ENCODE measurements at places on chromosomes 4 and X. TPM values are rescaled to one million over a fixed set of nuclear protein-coding genes. Genes with fewer than 3 reads are reported as not detected.
A peak's percentile ranks its signal among the peaks of the same experiment; 100 is the strongest.

- H3K27me3 ChIP-seq = no peaks in the 10 kb centered on the region
- no peaks in the 10 kb centered on the region for H3K4me1 ChIP-seq
- DNase-seq = no peak
- H3K4me3 ChIP-seq = no peak overlapping the region
- no peaks in the 10 kb centered on the region for H3K36me3 ChIP-seq
Measured at GRCh38 chrX:131577999-131578734, 34.3 kb downstream of the OR13H1 start.

Gene RAB9B
- total RNA-seq = 0.89 TPM

DNA sequence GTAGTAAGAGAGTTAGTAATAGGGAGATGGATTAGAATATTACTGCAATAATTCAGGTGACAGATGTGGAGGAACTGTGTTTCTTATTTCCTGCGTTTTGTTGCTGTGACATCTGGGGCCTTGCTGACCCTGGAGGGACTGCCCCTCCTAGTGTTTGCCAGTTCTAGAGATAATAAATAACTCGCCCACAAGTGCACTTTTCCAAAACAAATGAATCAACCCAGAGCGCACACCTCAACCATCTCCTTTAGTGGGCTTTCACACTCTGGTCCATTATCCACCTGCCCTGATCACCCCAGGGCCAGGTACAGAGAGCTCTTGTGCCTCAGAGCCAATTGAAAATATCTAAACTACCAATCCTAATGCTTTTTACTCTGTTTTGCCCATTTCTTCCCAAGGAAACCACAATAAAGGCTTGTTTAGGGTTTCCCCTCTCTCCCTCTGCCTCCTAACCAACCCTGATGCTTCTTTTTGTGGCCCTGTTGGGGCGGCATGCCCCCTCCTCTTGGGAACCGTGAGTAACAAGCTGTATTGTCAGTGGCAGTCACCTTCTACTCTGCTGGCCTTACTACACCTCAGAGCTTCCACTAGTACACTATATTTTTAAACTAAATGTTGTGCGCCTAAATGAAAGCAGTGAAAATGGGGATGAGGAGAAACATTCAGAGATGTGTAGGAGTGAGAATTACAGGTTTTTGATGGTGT lies 270.5 kb downstream of the TENM3 start:
- no peak overlapping the region for H3K27ac ChIP-seq
- no peak for DNase-seq
- H3K36me3 ChIP-seq = no peaks in the 10 kb centered on the region
- H3K4me3 ChIP-seq = no peak overlapping the region
- H3K27me3 ChIP-seq = no peaks in the 10 kb centered on the region

DNA sequence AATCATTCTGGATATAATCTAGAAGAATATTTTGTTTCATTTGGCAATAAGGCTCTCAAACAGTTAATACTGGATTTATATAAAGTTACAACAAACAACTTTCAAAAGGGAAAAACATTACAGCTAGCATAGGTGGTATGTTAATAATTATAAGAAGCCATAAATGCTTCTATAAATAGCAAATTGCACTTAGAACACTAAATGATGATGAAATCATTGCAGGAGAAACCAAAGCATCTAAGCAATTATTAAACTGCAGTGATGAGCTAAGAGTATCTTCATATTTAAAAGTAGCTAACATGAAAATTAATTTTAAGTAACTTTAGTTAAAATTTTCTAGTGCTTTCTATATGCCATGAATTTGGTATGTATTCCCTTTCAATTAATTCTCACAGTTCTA lies 189.5 kb downstream of the CENPC start:
- H3K36me3 ChIP-seq = no peaks in the 10 kb centered on the region
- no peak overlapping the region for H3K4me3 ChIP-seq

Gene ANXA3
- total RNA-seq = 1.1 TPM

Gene TSC22D3
- total RNA-seq = 49.0 TPM

GRCh38 chr4:118983293-118983692 lies 94.6 kb downstream of the SYNPO2 start:
- no peaks in the 10 kb centered on the region for H3K36me3 ChIP-seq
- peaks cover 33% of the 10 kb centered on the region for H3K4me1 ChIP-seq
- DNase-seq = no peak
- H3K27ac ChIP-seq = no peak overlapping the region
- H3K27me3 ChIP-seq = no peaks in the 10 kb centered on the region
- H3K4me3 ChIP-seq = no peak overlapping the region

DNA sequence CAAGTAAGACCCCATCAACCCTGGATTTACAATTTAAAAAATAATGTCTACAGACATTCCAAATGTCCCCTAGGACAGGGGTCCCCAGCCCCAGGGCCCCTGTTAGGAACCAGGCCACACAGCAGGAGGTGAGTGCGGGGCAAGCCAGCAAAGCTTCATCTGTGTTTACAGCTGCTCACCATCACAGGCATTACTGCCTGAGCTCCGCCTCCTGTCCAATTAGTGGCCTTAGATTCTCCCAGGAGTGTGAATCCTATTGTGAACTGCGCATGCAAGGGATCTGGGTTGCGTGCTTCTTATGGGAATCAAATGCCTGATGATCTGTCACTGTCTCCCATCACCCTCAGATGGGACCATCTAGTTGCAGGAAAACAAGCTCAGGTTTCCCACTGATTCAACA lies 146.1 kb downstream of the ATP10D start:
- H3K4me1 ChIP-seq = no peaks in the 10 kb centered on the region
- no peak overlapping the region for H3K27ac ChIP-seq
- H3K36me3 ChIP-seq = no peaks in the 10 kb centered on the region
- no peak overlapping the region for H3K4me3 ChIP-seq

DNA sequence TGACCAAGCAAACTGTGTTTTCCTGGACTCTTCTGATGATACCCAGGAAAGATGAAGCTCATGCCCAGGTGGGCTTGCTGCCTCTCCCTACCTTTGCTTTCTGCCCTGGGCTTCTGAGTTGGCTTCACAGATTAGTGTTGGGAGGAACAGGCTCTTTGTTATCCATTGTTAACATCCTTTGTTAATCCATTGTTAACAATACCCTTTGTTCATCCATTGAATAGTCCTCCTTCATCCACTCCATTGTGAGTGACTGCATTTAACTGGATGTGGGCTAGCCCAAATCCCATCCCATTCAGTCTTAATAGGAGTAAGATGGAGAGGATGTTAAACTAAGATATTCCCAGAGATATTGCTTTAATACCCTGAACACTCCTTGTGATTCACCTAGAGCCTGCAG lies 199.0 kb upstream of the LNX1 start:
- no peaks in the 10 kb centered on the region for H3K27me3 ChIP-seq
- H3K4me1 ChIP-seq = peaks cover 12% of the 10 kb centered on the region
- DNase-seq = no peak
- no peak overlapping the region for H3K4me3 ChIP-seq
- H3K27ac ChIP-seq = no peak overlapping the region

Gene OTUD6A
- not detected for total RNA-seq

Gene SYN1
- total RNA-seq = not detected

Gene SAGE1
- not detected for total RNA-seq

Gene CDKN2AIP
- 18.7 TPM for total RNA-seq

Gene CTAG2
- not detected for total RNA-seq

DNA sequence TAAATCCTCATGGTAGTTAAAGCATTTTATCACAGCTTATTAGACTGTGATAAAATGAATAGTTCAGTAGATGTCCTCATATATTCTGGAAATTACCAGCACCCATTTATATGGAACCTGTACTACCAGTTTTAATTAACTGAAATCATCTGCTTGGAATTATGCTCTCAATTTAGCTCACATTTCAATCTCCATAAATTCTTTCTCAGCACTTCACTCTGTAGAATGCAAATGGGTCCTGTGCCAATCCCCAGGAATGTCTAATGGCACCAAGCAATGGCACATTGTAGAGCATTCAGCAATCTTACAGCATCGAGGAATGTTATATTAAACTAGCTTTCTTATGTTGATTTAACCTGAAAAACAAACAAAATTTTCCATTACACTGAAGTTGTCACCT lies 355.1 kb downstream of the PDHA2 start:
- H3K4me1 ChIP-seq = no peaks in the 10 kb centered on the region
- no peaks in the 10 kb centered on the region for H3K36me3 ChIP-seq
- H3K27me3 ChIP-seq = no peaks in the 10 kb centered on the region
- no peak overlapping the region for H3K27ac ChIP-seq

Gene RBM47
- 2.0 TPM for total RNA-seq

Gene UCP1
- total RNA-seq = not detected

GRCh38 chr4:47469951-47470350 lies 6.4 kb upstream of the COMMD8 start:
- no peak overlapping the region for H3K4me3 ChIP-seq
- peak; percentile 62 for DNase-seq
- H3K27me3 ChIP-seq = no peaks in the 10 kb centered on the region
- H3K27ac ChIP-seq = peak overlapping the region; percentile 14

GRCh38 chrX:37765507-37765906 lies 14.4 kb upstream of the CYBB start:
- no peaks in the 10 kb centered on the region for H3K4me1 ChIP-seq
- no peak overlapping the region for H3K4me3 ChIP-seq
- DNase-seq = no peak
- H3K27me3 ChIP-seq = no peaks in the 10 kb centered on the region
- H3K27ac ChIP-seq = no peak overlapping the region

DNA sequence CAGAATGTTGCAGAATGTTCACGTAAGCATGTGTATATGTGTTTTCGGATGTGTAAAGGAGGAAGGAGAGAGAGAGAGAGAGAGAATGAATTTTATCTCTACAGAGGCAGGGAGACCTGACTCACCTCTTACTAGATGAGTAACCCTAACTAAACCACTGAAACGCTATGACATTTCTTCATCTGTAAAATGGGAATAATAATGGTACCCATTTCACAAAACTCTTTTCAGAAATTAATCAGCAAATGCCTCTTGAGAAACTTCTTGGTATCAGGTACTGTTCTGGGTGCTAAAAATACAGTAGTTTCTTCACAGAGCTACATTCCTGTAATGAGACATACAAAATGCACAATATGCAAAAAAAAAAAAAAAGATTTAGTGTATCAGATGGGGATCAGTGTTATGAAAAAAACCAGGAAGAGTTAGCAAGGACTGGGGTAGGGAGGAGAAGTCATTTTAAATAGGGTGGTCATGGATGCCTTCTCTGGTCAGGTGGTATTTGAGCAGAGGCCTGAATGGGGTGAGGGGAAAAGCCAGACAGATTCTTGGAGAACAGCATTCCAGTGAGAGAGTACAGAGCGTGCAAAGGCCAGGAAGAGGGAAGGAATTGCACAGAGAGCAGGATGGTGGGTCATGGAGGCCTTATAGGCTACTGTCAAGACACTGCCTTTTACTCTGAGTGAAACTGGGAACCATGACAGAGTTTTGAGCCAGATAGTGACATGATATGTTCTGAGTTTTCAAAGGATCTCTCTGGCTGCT lies 84.9 kb upstream of the SPANXB1 start:
- H3K4me3 ChIP-seq = no peak overlapping the region
- H3K27ac ChIP-seq = no peak overlapping the region
- H3K36me3 ChIP-seq = no peaks in the 10 kb centered on the region
- DNase-seq = no peak

Gene GABRG1
- total RNA-seq = not detected

DNA sequence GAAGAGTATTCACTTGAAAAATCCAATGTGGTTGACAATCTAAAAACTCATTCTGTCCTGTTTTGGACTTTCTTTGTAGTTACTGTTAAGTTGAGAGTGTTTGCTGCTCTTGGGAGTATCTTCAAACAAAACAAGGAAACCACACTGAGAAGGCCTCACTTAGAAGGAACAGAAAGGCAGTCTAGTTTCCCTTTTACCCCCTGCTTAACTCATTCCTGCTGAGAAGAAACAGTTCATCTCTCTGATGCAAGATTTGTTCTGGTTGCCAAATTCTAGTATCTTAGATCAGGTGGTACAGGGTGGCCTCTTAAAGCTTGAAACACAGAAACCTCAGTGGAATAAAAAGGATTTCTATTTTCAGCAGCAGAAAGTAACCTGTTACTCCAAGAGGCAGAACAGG lies 41.4 kb downstream of the GUCY2F start:
- no peaks in the 10 kb centered on the region for H3K36me3 ChIP-seq
- no peaks in the 10 kb centered on the region for H3K4me1 ChIP-seq

Gene CCDC149
- total RNA-seq = 5.8 TPM

Gene ABCD1
- 24.4 TPM for total RNA-seq

Gene XAGE1B
- not detected for total RNA-seq

DNA sequence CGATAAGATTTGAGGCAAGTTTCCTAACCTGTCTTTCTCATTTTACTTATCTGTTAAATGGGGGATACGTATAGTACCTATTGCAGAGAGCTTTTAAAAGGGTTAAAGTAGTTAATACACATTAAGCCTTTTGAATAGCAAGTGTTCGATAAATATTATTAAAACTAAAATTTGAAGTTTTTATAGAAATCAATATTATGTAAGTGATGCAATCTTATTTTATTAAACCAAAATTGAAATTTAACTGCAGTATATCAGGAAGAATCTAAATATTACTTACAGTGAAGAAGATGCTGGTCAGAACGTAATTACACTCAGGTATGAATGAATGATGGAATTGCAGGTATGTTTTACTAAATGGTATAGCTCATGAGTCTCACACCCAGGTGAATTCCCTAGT lies 58.0 kb downstream of the ANXA3 start:
- no peaks in the 10 kb centered on the region for H3K27me3 ChIP-seq
- peaks cover 11% of the 10 kb centered on the region for H3K4me1 ChIP-seq
- no peak overlapping the region for H3K4me3 ChIP-seq
- no peak for DNase-seq
- no peaks in the 10 kb centered on the region for H3K36me3 ChIP-seq
- H3K27ac ChIP-seq = no peak overlapping the region

DNA sequence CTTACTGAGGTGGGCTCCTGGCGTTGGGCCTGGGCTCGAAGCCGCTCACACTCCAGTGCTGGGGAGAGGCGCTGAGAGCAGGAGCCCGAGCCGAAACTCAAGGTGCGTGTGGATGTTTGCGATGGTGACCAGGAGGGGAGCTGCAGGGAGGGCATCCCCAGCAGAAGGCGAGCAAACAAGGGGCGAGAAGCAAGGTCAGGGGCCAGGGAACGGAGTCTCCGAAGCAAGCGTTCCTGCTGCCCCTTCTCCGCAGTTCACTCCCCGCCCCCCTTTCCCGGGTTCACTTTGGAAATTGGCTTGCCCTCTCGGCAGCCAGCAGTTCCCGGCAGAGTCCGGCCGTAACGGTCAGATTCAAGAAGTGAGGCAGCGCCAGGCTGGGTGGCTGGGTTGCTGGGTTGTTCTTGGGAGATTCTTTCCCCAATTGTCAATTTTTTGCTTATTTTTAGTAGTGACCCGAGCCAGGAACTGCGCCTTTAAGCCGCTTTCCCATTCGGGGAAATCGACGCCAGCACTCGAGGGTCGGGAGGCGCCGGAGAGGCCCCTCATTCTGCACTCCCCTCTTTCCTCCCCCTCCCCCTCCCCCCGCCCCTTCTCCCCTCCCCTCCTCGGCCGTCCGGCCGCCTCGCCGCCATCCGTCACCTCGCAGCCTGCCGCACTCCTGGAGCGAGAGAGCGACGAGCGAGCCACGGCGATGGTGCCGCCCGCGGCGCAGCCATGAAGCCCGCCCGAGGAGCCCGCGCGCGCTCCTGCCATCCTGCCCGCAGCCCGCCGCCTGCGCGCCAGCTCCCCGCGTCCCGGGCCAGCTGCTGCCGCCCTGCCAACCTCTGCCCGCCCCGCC lies at the start of gene FRMPD3:
Gene FRMPD3, plus strand, starts transcription at position 655 of the 838 bp plus-strand sequence. CDS start 76,937 bp downstream, outside the sequence.
- peaks cover 18% of the 10 kb centered on the region for H3K27me3 ChIP-seq
- H3K36me3 ChIP-seq = no peaks in the 10 kb centered on the region
- no peaks in the 10 kb centered on the region for H3K4me1 ChIP-seq
- no peak within 1 kb of the TSS for H3K27ac ChIP-seq
- DNase-seq = peak; percentile 39

Gene C1GALT1C1
- total RNA-seq = 69.2 TPM

GRCh38 chr4:59122626-59123025 lies 2012.4 kb upstream of the IGFBP7 start:
- no peaks in the 10 kb centered on the region for H3K4me1 ChIP-seq
- no peak overlapping the region for H3K27ac ChIP-seq
- DNase-seq = no peak
- H3K4me3 ChIP-seq = no peak overlapping the region
- H3K27me3 ChIP-seq = no peaks in the 10 kb centered on the region
- H3K36me3 ChIP-seq = no peaks in the 10 kb centered on the region

All from GM23248 (cell line).